ENCODE measurements at places on chromosomes 4 and X.

- no peak for DNase-seq
Observed at GRCh38 chrX:153029875-153030274, 26.4 kb upstream of the PNMA3 start.

GRCh38 chr4:76206222-76206942, 7.2 kb downstream of the SCARB2 start:
- no peak for DNase-seq

- DNase-seq = no peak
Observed at GRCh38 chrX:39869846-39870601, 227.7 kb downstream of the BCOR start.

DNA sequence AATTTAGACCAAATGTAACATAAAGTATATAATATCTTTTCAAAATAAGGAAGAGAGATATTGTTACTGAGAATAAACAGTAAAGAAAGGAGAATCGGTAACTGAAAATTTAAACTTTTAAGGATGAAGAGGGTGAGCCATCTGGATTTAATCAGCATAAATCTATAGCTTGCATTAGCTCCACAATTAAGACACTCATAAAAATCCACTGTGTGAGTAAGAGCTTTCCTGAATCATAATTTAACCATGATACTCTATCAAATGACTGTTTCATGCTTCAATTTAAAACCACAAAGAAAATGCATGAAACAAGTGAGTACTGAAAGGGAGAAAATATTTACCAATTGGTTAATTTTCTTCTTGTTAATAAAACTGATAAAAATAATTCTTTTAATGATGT, 951.5 kb upstream of the SLIT2 start:
- no peak for DNase-seq

DNA sequence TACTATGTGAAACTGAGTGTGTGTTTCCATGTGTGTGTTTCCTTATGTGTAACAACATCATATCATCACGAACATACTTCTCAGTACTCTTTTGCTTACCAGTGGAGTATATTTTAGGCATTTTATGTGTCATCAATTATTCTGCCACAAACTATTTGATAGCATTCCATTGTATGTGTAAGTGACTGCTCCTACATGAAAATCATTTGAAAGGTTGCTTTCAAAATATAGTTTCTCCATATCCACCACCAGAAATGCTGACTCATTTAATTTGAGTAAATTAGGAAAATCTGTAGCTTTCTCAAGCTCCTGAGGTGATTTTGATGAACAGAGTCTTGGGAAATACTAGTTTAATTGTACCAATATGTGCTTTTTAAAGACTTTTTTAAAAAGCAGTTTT, 376.2 kb downstream of the PCDH18 start:
- no peak for DNase-seq

DNA sequence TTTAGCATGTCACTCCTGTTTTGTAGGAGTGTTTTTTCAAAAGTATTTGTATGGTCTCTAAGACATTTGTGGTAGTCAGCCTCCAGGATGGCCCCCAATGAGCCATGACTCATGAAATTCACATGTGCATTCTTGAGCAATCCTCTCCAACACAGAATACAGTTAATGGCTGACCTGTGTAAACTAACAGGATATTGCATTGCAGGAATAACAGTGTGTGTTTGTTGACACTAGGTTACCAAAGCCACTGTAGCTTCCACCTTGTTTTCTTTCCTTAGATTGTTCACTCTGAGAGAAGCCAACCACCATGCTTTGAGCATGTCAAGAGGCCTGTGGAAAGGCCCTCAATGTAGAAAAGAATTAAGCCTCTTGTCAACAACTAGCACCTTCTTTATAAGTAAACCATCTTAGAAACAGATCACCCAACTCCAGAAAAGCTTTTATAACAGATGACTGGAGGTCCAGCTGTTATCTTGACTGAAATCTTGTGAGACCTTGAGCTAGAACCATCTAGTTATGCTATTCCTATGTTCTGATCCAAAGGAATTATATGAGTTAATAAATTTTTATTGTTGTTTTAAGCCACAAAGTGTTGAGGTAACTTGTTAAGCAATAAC, 28.5 kb downstream of the TBCK start:
- DNase-seq = no peak

GRCh38 chr4:38860788-38861424, 4.3 kb upstream of the TLR6 start:
- DNase-seq = peak; percentile 14

GRCh38 chr4:110231869-110232268, 33.5 kb upstream of the ELOVL6 start:
- DNase-seq = no peak

GRCh38 chrX:150649096-150649870, 43.9 kb upstream of the MTMR1 start:
- DNase-seq = no peak

DNA sequence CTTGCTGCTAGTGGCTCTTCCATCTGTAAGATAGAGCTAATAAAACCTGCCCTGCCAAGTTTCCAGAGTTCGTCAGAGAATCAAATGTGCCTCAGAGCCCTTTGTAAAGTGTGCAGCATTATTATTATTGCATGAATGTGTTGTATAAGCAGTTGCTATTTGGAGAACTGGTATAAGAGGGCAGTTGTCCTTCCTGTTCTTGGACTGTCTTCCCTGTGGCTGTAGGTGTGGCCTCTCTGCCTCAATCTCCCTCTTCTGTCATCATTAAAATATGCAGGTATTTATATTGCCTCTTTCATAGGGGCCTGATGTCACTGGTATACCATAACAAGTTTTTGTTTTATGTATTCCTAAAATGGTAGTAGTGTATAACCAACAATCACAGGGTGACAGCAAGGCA, 3.8 kb downstream of the MTM1 start:
- no peak for DNase-seq

DNA sequence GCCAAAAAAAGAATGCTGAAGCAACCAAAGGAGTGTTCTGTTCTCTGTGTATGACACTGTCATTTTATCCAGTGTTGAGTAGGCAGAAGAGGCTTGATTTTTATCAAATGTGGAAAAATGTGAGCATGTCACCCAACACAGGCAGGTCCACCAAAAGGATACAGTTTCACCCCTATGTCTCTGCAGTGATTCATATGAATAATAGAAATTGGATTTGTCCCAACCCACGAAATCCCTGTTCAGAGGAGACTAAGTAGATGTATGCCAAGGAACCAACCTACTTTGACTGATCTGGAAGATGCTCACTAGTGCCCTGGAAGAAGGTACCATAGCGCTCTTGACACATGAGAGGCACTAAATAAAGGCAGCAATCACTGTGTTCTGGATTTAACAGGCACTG, 72.5 kb downstream of the FGF13 start:
- no peak for DNase-seq

GRCh38 chrX:113634565-113634964, 793.9 kb upstream of the AMOT start:
- no peak for DNase-seq

- DNase-seq = no peak
Observed at GRCh38 chrX:71604796-71605568, 13.3 kb downstream of the CXCR3 start.

DNA sequence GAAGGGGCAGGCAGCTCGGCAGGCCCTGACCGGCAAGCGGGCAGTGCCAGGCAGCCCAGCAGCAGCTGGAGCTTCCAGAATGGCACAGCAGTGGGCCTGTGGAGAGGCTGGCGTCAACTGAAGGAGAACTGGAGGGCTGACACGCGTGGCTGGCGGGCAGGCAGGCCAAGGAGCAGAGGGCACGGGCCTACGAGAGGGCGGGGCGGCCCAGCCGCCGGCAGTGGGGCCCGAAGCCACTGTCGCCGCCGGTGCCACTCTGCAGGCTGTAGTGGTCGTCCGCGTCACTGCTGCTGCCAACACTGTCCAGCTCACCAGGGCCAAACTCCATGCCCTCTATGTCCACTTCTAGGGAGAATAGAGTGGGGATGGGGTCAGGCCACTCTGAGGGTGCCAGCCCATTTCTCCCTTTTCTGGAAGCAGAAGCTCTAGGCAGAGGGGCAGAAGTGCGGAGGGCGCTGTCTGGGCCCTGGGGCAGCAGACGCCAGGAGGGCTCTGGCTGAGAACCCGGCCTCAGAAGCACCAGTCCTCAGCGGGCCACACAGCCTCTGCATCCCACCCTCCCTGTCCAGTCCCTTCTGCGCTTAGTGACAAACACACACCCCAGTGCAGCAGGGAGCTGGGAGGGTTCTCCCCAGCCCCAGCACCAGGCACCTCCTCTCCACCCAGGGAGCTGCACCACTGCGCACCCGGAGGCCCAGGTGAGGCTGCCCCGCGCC, 8.6 kb upstream of the HAUS3 start:
- DNase-seq = peak; percentile 1

- DNase-seq = no peak
Observed at GRCh38 chr4:95023110-95023509, 265.4 kb downstream of the BMPR1B start.

DNA sequence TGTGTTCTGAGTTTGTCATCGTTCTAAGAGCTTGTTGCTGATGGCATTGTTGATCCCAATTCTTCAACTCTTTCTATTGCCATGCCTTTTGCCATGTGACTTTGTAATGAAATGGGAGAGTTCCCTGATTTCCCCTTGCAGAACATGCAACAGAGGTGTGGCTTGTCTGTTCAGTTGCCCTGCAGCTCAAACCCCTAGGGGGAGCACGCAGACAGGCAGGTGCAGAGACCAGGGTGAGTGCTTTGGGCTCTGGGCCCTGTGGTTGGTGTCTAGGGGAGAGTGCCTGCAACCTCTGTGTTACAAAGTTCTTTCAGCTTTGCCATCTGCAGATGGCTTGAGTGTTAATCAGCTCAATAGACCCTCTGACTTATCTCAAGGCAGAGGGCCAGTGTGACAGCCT, 332.7 kb downstream of the MID1IP1 start:
- DNase-seq = no peak

DNA sequence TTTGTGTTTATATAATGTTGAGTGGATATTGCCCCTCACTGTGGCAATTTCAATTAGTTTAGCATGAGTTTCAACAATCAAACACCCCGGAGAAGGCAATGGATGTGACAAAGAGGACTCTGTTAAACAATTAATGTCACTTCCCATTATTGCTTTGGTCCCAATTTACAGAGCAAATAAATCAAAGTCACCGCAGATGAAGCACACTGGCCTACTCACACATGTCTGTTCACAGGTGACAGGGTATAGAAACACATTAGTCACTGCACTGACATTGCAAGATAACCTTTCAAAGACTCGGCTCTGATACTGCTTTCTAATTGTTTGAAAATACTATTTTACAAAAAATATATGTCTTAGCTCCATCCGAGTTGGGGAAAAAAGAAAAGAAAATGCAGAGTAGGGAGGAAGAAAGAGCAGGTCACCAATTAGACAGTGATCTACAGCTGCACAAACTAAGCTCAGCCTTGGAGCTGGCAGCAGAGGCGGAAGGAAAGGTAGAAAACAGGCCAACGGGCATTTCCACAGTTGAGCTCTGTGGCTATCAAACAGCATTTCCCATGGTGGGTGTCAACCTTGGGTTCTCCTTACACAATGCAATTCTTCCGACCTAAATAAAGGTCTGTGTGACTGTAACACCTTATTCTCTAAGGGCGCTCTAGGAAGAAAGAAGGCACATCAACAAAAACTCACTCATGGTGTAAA, 53.9 kb downstream of the PPARGC1A start:
- no peak for DNase-seq

DNA sequence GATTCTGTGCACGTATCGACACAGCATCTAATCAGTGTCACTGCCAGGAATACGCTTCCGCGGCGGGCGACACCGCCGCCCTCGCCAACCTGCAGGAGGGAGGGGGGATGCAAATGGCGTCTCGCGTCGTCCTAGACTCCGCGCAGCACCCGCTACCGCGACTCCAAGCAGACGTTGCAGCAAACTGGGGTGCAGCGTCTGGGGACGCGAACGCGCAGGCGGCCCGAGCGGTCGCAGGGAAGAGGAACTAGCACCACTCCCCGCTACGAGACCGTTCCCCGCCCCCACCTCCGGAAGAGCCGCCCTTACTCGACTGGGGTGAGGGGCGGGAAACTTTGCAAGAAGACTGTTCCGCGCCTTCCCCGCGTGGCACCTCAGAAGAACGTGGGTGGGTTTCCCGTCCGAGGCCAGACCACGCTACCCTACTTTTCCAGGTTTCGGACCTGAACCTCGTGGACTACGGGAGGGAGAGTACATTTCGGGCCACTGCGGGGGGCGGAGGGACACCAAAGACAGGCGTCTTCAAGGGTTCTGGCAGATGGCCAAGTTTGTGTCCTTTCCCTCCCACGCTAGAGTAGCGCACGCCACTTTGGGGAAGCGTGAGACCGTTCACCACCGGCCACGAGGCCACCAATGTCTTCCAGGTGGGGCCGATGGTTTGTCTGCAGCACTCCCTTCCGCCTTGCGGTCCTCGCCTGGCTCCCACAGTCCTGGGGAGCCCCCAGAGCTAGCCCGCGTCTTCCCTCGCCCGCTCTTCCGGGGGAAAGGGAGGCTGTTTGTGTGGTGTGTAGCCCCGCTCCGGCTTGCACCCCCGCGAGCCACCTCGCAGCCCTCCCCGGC, 78.0 kb upstream of the BCOR start:
- peak; percentile 23 for DNase-seq

GRCh38 chr4:141046255-141046654, 87.0 kb downstream of the RNF150 start:
- no peak for DNase-seq

DNA sequence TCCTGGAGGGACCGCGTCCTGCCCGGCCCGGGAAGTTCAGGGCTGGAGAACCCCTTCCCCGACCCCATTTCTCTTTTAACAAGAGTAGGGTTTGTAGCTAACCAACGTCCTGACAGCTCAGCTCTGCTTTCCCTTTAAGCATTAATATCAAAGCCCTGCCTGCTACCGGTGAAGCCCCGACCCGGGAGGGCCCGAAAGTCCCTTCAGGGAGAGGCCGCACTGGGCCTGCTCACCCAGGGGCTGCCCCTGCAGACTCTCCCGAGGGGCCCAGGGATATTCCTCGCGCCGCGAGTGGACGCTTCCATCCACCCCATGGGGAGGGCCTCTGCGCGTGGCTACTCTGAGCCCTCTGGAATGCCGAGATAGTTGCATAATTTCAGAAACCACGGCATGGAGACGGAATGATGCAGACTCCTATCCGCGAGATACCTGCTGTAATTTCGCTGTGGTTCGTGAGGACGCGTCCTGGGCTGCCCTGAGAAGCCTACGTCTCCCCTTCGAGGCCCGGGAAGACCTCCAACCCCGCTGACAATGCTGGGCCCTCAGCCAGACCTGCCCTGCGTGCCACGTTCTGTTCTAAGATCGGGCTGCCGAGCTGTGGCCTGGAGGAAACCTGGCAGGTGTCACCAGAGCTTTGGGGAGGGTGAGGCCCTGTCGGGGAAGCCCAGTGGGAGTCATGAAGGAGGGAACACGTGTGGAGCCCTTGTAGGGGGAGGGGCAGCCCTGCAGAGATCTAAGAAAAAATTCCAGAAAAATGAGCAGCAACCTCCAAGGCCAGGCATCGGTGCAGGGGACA, 999 bp upstream of the CTBP1 start:
- DNase-seq = no peak

- no peak for DNase-seq
Observed at GRCh38 chrX:8033175-8033574, 106.0 kb upstream of the PNPLA4 start.

- no peak for DNase-seq
Observed at GRCh38 chr4:107419052-107419451, 301.0 kb downstream of the PAPSS1 start.

GRCh38 chr4:72016011-72016410, 15.8 kb upstream of the NPFFR2 start:
- DNase-seq = no peak

- DNase-seq = peak; percentile 29
Observed at GRCh38 chrX:49079489-49080428, at the start of gene WDR45. Gene WDR45 (minus strand): TSS chrX:49079887. CDS start chrX:49078095, 1,792 bp downstream.

- no peak for DNase-seq
Observed at GRCh38 chr4:172683021-172683420, 485.6 kb upstream of the GALNT7 start.

GRCh38 chr4:149884046-149884445, 68.4 kb upstream of the IQCM start:
- no peak for DNase-seq
